T47D (cell line): ENCODE measurements at places on chromosomes 6 and 20.

DNA sequence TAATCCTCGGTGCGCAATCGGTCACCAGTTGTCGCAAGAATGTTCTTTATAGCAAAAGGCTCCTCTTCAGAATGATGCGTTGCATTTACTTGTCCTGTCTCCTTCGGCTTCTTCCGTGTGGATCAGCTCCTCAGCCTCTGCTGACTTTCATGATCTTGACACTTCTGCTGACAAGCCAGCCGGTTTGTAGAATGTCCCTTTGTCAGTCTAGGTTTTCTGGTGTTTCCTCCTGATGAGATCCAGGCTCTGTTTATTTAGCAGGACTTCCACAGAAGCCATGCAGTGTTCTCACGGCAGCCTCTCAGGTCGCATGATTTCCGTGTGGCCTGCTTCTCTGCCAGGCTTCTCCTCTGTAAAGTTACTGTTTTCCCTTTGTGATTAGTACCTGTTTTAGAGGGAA lies 66.9 kb downstream of the STX11 start:
- DNase-seq = no peak

DNA sequence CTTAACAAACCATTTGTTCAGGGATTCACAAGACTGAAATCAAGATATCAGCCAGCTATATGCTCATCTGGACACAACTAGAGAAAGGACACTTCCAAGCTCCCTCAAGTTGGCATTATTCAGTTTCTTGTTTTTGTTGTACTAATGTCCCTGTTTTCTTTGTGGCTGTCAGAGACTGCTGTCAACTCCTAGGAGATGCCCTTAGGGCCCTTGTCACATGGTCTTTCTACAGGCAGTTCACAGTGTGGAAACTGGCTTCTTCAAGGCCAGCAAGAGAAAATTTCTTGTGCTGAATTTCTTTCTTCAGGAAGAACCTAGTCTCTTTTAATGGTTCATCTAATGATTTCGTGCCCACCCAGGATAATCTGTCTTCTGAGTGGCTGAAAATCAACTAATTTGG lies 677.2 kb upstream of the MAN1A1 start:
- DNase-seq = no peak

DNA sequence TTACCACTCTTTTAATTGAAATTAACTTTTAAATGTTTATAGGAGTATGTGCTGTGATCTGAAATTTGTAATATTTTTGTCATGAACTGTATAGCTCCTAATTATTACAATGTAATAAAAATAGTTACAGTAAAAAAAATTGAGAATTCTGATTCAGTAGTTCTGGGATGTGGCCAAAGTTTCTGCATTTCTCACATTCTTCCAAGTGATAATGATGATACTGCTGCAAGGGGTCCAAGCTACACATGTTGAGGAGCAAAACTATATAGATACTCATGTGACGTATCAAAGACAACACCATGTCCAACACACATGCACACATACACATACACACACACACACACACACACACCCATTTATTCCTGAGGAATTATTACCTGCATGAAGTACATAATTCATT lies 71.0 kb upstream of the FAM83B start:
- no peak for DNase-seq

DNA sequence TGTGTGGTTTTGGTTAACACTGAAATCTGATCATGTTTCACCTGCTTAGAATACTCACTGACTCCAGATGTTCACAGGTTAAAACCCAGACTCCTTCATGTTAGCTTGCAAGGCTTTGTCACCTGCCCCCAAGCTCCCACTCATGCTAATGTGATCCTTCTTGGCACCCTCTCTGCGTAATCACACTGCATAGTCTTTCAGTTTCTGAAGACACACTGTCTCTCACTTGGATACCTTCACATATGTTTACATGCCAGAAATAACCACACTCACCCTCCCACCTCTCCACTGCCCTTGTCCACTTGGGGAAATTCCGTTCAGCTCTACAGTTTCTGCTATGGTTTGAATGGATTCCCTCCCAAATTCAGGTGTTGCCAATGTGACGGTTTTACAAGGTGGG lies 234.7 kb upstream of the SASH1 start:
- DNase-seq = no peak

- DNase-seq = no peak
Measured at GRCh38 chr6:116409756-116410155, 39.0 kb downstream of the DSE start.

DNA sequence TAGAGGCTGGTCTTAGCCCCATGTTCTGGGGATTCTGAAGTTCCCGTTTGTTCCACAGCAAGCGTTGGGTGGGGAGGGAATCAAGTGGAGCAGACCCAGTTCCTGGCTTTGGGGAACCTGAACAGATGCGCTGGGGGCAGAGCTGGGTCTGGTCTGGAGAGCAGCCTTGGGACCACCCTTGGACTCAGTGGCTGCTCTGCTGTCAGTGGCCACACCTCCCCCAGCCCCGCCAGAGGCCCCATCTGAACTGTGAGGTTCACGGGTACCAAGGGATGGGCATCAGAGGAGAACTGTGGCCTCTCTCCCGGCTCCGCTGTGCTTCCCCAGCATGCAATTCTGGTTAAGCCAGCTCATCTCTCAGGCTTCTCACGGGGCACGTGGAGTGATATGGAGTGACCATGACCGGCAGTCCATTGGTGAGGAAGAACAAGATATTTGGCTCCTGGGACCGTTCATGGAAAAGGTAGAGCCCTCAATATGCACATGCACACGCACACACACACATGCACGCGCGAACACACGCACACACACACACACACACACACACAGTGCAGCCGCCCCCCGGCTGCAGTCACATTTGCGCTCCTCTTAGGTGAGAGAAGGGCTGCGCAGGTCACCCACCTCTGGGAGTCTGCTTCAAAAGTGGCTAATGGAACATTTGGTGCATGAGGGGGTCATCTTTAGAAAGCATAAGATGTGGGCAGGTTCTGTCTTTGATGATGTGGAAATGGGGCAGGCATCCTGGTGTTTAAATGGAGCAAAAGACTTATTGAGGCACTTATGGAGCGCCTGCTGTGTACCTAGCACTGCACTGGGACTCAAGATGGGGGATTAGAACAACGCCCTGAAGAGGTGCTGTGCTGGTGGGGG lies 6.0 kb downstream of the DLGAP4 start:
- no peak for DNase-seq

GRCh38 chr6:151719070-151719469 lies 88.4 kb upstream of the ESR1 start:
- no peak for DNase-seq

GRCh38 chr6:142013287-142013686 lies 119.4 kb upstream of the GJE1 start:
- no peak for DNase-seq
